Activated T-helper 1 cell treated with Interleukin-2 at 50 U/mL for 16 hours (primary cell): ENCODE measurements at places on chromosomes 4 and X.

DNA sequence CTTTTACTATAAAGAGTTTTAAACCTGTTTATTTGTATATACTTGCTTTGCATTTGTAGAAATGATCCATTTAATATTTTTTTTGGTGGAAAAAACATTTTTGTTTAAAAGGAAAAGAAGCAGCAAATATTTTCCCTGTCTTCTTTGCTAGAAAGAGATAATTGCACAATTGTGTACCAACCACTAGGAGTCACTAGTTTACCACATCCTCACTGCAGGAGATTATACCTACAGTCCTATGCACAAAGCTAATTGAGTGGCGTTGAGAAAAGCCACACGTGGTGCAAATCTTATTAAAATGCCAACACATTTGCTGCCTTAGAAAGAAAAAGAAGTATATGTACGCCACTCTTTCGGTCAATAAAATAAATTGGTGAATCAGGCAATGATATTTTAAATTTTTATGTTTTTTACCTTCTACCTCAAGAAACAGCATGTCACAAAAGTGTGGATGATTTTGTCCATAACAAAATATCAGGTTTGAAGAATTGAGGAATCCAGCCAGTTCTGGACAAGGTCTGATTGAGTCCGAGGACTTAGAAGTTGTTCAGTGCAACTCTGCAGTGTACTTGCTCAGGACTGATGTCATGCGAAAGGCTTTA, 102.9 kb downstream of the GRXCR1 start:
- DNase-seq, result no peak

- DNase-seq, result no peak
These were observed 67.6 kb downstream of the ENPEP start for GRCh38 chr4:110543577-110543976.

DNA sequence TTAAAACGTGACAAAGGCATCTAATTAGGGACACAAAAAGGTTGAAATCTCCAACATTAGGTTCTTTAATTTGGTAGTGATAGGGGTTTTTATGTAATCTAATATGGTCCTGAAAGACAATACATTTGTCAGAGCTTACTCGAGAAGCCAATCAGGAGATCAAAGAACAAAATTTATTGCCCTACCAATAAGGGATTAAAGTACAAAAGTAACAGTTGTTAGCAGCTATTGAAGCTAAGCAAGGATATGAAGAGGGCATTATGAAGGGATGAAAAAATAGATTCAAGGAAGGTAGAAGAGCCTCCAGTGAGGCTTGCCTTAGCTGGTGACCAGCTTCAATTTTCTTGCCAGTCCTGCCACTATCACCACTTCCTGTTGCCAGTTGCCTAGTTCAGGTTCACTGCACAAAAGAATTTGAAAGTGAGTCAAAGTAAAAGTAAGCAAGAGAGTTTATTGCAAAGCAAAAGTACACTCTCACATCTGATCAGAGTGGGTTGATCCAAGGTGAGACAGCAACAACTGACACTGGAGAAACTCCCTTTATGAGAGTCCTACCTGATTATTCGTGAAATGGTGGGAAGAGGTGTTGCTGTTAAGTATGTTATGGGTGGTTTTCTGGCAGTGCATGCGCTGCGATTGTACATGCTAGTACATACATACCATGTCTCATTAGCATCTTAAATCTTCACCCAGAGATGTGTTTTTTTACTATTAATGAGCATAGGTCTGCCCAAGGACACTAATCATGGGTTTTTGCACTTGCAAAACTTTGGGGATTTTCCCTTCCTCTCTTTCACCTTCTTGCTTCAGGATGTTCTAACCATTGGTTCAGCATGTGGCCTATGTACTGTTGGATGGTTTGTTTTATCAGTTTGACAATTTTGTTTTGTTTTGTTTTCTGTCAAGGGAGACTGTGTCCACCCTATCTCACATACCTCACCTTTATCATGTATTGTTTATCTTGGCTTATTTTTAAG, 263.2 kb upstream of the ITM2A start:
- DNase-seq, result no peak

- DNase-seq, result peak; percentile 8
These were observed 113.3 kb downstream of the ELOVL6 start for GRCh38 chr4:110085131-110085530.

DNA sequence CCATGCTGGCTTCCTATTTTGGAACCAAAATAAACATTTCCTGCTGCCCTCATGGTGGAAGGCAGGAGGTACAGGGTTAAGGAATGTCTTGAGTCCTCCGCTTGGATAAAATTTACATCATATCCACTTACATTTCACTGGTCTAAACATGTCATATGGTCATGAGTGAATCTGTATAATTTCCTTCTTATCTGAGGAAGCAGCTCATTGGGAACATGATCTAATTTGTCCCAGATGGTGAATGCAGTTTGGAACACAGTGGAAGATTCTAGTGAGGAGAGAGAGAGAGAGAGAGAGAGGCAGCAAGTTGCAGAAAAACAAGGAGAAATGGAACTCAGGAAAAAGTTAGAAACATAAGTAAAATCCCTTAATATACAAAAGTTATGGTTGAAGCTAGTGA, 46.8 kb downstream of the MXRA5 start:
- no peak for DNase-seq

- no peak for DNase-seq
These were observed 32.2 kb downstream of the NFXL1 start for GRCh38 chr4:47882228-47882627.
